ENCODE measurements at places on chromosomes 3 and 15. TPM values are rescaled to one million over a fixed set of nuclear protein-coding genes. Genes with fewer than 3 reads are reported as not detected.

GOLGA6B gene
- total RNA-seq = not detected

- H3K36me3 ChIP-seq = no peaks in the 10 kb centered on the region
- no peaks in the 10 kb centered on the region for H3K27me3 ChIP-seq
- peak overlapping the region; percentile 67 for H3K27ac ChIP-seq
These were observed 26.0 kb downstream of the POC1A start for GRCh38 chr3:52128118-52128683.

- no peaks in the 10 kb centered on the region for H3K27me3 ChIP-seq
- no peaks in the 10 kb centered on the region for H3K36me3 ChIP-seq
- no peak for DNase-seq
- no peaks in the 10 kb centered on the region for H3K4me1 ChIP-seq
- no peak overlapping the region for H3K4me3 ChIP-seq
These were observed 50.2 kb downstream of the HHLA2 start for GRCh38 chr3:108346301-108347227.

DNA sequence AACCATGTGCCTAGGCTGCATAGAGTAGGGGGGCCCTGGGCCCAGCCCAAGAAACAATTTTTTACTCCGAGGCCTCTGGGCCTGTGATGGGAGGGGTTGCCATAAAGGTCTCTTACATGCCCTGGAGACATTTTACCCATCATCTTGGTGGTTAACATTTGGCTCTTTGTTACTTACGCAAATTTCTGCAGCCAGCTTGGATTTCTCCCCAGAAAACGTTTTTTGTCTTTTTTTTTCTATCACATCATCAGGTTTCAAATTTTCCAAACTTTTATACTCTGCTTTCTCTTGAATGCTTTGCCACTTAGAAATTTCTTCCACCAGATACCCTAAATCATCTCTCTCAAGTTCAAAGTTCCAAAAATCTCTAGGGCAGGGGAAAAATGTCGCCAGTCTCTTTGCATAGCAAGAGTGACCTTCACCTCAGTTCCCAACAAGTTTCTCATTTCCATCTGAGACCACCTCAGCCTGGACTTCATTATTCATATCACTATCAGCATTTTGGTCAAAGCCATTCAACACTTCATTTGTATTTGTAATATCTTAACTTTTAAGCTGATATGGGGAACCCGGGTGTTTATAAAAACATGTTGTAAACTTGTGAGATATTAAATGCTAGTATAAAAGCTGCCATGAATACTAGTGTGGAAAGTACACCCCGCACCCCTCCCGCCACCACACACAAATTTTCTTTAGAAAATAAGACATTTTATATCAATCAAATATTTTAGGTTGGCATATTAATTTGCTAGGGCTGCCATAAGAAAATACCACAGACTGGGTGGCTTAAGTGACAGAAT, 56.0 kb upstream of the PLSCR4 start:
- H3K4me3 ChIP-seq = no peak overlapping the region
- H3K27me3 ChIP-seq = no peaks in the 10 kb centered on the region
- H3K27ac ChIP-seq = no peak overlapping the region
- H3K36me3 ChIP-seq = no peaks in the 10 kb centered on the region

DNA sequence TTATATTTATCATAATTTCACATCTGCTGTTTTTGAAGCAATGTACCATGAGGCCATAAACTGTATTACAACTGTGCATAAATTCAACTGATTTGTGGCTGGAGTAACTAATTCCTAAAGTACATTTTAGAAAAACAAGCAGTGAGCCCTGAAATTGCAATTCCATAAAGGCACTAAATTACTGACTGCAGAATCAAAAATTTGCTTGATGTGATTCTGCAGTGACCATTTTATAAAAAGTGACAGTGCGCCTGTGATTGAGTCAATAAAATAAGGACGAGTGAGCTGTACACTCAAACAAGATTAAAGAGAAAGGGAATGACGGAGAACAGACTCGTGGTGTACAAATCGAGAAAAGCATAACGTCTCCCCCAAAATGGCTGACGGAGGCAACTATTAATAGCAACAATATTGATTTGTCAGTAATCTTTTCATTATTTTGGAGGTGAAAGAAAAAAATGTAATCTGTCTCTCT, 121.4 kb upstream of the MEIS2 start:
- no peak overlapping the region for H3K4me3 ChIP-seq
- H3K27me3 ChIP-seq = no peaks in the 10 kb centered on the region
- no peak for DNase-seq
- no peaks in the 10 kb centered on the region for H3K36me3 ChIP-seq
- H3K27ac ChIP-seq = no peak overlapping the region

DNA sequence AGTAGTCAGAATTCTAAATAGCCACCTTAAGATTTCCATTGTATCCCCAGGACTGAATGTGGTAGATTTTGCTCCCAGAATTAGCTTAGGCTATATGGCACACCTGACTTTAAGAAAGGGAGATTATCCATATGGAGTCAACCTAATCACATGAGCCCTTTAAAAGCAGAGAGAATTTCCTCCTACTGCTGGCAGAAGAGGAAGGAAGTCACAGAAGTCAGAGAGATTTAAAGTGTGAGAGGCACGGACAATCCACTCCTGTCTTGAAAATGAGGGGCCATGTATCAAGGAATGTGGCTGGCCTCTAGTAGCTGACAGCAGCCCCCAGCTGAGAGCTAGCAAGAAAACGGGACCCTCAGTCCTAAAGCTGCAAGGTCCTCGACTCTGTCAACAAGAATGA, 26.8 kb downstream of the LRRC31 start:
- peaks cover 9% of the 10 kb centered on the region for H3K27me3 ChIP-seq
- H3K4me3 ChIP-seq = no peak overlapping the region
- DNase-seq = no peak
- H3K36me3 ChIP-seq = no peaks in the 10 kb centered on the region
- H3K27ac ChIP-seq = no peak overlapping the region
- no peaks in the 10 kb centered on the region for H3K4me1 ChIP-seq

DNA sequence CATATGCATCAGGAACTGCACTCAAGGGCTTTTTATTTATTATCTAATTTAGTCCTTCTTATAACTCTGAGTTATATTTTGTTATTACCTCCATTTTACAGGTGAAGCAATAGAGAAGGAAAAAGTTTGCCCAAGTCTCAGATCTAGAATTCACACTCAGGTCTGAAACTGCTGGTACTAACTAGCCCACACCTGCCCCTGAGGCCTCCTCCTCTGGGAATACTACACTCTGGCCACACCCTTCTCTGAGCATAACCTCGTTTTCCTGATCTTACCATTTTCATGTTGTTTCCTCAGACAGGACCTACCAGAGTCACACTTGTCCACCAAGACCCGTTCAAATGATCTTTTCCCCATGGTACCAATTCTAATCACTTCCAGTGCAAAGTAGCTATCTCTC, 94.1 kb upstream of the CHRM5 start:
- no peaks in the 10 kb centered on the region for H3K4me1 ChIP-seq
- H3K27ac ChIP-seq = no peak overlapping the region
- no peak overlapping the region for H3K4me3 ChIP-seq
- no peak for DNase-seq
- no peaks in the 10 kb centered on the region for H3K27me3 ChIP-seq

DNA sequence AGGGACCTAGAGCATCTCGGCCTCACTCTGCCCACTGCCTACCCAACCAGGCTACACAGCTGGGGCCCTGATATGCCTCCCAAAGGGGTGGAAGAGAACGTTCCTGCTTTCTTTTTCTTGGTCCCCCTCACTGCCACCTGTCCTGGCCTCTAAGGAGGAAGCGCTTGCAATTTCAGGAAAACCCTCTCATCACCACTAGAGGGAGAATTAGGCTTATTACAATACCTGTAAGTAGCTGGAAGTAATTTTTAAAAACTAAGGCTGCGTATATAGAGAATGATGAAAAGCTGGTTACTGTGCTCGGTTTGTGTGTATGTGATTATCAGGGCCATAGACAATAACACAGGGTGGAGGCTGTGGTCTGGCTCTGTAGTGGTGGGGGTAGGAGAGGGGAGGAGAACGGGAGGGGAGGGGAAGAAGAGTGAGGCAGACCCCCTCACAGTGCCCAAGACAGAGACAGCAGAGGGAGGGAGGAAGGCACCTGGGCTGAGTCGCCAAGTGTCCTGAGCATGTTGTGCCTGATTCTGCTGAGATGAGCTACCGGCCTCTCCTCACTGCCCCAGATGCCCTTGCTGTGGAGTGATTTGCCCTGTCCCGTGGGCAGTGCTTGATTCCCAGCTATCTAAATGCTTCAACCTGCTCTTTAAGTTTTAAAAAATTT, 3.3 kb downstream of the GABRG3 start:
- H3K4me3 ChIP-seq = no peak overlapping the region
- H3K4me1 ChIP-seq = no peaks in the 10 kb centered on the region
- H3K36me3 ChIP-seq = no peaks in the 10 kb centered on the region
- peak; percentile 0 for DNase-seq

LDHAL6B gene
- not detected for total RNA-seq

DNA sequence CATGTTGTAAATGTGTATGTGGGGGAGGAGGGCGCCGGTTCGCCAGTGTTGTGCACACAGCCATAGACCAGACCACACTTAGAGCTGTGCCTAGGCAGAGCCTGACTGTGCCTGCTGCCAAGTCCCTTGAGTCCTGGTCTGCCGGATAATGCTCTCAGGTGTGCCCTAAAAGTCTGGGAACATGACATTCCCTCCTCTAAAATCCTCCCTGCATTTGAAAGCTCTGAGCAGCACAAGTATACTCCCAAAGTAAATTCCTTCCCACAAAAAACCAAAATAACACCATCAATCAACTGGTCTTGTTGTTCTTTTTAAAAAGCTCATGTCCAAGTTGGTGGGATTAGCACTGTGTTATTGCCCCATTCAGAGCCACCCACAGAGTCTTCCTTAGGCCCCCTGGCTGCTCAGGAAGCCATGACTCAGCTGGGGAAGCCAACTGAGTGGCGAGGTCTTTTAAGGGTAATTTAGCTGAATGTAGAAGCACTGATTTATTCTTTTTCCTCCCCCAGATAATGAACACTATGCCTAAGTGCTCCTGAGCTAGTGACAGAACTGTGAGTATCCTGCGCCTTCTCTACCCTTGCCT, 147.8 kb upstream of the MCTP2 start:
- no peaks in the 10 kb centered on the region for H3K4me1 ChIP-seq
- no peak for DNase-seq
- H3K27me3 ChIP-seq = no peaks in the 10 kb centered on the region
- H3K27ac ChIP-seq = no peak overlapping the region
- no peak overlapping the region for H3K4me3 ChIP-seq
